Uterus (tissue), 4 donors: ENCODE measurements at places on chromosomes 2 and 18. TPM values are rescaled to one million over a fixed set of nuclear protein-coding genes. Genes with fewer than 3 reads are reported as not detected.

MAP3K19 gene
- total RNA-seq = not detected

CETN1 gene
- total RNA-seq = not detected

MAB21L4 gene
- total RNA-seq = not detected

DNA sequence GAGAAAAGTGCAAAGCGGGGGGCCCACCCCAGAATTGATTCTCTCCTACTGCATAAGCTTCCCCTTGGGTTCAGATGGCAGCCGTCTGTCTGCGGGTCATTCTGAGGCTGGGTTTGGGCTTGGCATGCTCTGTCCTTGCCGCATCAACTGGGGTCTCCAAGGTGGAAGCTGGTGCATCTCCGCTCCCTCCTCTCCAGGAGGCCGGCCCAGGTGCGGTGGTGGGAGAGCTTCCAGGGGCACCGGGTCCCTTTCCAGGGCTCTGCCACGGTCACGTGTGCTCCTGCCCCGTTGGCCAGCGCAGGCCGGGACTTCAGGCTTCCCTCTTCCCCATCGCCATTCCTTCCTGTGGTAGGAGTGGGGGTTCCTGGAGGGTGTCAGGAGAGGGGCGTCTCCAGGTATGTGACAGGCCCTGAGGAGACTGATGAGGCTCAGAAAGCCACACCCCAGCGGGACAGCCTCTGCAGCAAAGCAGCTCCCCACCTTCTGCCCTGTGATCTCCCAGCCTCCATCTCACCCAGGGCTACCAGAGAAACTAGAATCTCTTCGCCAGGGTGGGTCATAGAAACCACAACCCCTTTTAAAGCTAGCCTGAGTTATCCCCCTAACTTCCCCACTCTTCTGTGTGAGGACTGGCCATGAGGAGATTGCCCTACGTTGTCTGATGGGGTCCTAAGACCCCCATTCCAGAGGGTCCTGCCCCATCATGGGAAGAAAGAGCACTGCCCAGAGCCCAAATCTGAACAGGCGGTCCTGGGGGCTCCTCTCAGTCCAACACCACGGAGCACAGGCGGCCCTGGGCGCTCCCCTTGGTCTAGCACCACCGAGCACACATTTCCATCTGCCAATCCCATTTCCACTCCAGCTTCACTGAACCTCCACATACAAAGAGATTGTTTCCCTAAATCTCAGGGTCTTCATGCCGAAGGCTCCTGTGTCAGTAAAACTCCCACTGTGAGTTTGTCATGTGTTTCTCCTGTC is 76.6 kb downstream of the SLC66A2 start:
- no peak for DNase-seq

- no peak for DNase-seq
Observed at GRCh38 chr2:96550787-96551604, 14.4 kb downstream of the ARID5A start.

GRCh38 chr2:96095116-96095636 is 21.2 kb downstream of the ADRA2B start:
- no peak for DNase-seq

DNA sequence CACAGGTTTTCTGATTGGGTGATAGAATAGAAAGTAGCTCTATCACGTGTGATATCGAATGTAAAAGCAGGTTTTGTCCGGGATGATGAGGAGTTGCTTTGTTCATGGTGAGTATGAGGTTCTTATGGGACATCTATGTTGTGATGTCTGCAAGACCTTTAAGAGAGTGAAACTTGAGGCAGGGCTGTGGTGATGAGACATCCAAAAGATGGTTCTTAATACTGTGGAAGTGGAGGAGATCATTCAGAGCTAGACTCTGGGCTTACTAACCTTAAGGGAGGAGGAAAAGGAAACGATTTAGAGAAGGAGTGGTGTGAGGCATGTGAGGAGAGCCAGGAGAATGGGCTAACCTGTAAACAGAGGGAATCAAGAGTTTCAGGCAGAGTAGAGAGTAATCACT is 92.0 kb downstream of the WDR7 start:
- no peak for DNase-seq

GRCh38 chr2:105644174-105644980 is 100.3 kb upstream of the NCK2 start:
- no peak for DNase-seq

DNA sequence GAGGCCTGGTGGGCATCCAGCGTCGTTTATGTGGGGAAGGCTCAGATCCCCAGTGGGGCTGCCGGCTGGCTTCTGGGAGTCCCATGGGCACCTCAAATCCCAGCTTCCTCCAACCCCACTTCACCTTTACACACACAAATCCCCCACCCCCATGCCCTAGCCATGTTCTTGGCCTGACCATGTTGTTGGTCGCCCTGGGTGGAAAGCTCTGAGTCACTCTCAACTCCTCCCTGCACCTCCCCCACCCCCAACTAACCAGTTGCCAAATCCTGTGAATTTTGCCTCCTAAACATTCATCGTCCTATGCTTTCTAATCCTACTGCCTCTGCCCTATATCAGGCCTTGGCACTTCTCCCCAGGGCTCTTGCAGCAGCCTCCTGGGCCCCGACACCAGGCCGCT is 6.4 kb downstream of the TNS1 start:
- peak; percentile 71 for DNase-seq

DNA sequence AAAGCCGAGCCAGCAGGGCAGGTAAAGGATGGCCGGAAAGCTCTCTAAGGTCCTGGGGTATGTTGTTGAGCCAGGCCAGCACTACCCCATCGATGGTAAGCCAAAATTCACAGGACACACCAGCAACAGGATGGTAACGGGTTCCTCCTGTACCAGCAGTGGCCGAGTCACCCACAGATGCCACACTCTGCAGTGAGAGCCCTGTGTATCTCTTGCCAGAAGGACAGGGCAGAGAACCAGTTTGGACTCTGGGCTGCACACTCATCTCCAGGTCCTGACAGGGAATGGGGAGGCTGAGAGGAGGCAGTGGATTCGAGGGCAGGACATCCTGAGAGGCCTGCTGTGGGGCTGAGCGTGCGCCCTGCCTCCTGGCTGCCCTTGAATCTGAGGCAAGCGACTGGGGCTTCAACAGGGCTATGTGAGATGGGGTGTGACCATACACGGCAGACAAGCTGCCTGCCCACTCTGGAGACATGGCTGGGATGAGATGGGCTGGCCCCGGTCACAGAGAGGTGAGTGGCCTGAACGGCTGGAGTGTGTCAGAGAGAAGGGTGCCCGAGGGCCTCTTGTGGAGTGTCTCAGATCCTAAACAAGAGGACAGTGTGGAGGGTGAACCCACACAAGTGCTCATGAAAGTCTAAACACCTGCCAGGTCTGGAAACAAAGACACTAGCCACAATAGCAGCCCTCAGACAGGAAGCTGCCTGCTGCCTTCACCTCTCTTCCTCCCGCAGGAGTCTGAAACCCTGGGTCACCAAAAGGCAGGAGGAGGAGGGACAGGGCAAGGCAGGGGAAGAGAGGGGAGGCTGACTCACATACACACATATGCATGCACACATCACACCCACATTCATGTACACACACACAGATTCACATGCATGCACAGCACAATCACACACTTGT is 182.3 kb downstream of the LOXHD1 start:
- DNase-seq = no peak
